Prostate gland (tissue), 2 donors: ENCODE measurements at places on chromosomes 5 and 9.

DNA sequence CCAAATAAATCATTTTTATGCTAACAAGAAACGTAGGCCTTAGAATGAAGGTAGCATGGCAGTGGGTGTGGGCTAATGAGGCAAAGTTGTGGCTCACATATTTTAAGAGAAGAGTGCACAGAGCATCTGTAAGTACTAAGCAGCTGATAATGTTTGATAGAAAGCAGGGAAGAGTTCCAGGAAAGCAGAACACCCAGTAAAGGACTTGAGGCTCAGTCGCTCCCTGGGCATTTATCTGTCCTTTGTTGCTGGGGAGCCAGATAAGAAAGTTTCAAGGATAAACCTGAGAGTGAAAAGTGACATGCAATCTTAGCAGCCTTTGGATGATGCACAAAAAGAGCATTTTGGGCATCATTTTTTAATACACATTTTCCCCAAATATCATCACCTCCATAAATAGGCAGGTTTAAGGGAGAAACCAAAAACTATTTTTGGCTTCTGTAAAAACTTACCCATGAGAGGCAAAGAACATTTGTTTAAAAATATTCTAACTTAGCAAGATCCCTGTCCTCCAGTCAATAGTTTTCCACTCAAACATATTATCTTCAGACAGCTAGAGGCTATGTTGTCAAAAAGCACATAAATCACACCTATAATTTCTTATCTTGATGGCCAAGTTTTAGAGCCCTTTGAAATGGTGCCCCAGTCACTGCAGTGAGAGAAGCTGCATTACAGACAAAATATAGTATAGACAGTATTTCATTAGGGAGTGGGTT, 3.4 kb downstream of the FREM1 start:
- DNase-seq = no peak

- DNase-seq = no peak
Observed at GRCh38 chr9:91273853-91274552, 87.7 kb downstream of the AUH start.

- no peak for DNase-seq
Observed at GRCh38 chr9:135103001-135103446, 15.6 kb downstream of the OLFM1 start.

GRCh38 chr9:136628268-136628667, 34.4 kb upstream of the EGFL7 start:
- no peak for DNase-seq

GRCh38 chr9:7169717-7170389, 412.1 kb downstream of the KDM4C start:
- peak; percentile 40 for DNase-seq

- DNase-seq = no peak
Observed at GRCh38 chr5:167631191-167631590, 660.3 kb upstream of the WWC1 start.

- no peak for DNase-seq
Observed at GRCh38 chr9:8684978-8685708, 885.6 kb upstream of the DMAC1 start.

DNA sequence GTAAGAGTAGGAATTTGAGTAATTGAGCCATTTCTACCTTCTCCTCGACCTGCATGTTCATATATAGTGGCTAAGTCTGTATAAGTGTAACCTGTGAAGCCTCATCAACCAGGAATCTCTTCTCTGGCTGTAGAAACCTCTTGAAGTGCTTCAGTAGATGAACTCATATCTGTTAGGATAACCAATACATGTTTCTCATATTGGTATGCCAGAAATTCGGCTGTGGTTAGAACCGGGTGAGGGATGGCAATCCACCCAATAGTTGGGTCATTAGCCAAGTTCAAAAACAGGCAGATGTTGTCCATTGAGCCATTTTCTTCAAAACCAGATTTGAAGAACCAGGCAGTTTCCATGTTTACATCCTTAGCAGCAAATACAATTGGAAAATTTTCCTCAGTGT, 28.9 kb upstream of the GSN start:
- no peak for DNase-seq

GRCh38 chr5:111364992-111365391, 140.8 kb downstream of the CAMK4 start:
- DNase-seq = no peak

DNA sequence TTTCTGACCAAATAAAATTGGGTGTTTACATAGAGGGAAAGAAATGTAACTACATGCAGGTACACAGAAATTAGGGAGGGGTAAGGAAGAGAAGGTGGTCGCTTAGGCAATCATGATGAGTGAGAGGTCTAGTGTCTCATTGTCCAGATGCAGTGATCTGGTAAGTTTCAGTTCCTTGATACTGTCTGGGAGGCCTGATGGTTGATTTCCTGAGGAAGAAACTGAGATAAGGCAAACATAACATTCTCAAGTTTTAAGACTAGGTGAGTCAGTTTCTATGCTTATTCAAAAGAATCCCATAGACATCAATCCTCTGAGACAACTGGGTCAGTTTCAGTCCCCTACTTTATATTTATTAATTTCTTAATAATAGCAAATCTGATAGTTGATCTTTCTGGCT, 843.3 kb upstream of the CDH10 start:
- no peak for DNase-seq
